ENCODE measurements at places on chromosomes 1 and 21.

- no peak for DNase-seq
Observed at GRCh38 chr21:45747802-45748445, 104.4 kb downstream of the PCBP3 start.

GRCh38 chr21:27796106-27796505, 829.2 kb upstream of the ADAMTS5 start:
- no peak for DNase-seq

GRCh38 chr1:95179205-95179986, 54.6 kb upstream of the RWDD3 start:
- no peak for DNase-seq

DNA sequence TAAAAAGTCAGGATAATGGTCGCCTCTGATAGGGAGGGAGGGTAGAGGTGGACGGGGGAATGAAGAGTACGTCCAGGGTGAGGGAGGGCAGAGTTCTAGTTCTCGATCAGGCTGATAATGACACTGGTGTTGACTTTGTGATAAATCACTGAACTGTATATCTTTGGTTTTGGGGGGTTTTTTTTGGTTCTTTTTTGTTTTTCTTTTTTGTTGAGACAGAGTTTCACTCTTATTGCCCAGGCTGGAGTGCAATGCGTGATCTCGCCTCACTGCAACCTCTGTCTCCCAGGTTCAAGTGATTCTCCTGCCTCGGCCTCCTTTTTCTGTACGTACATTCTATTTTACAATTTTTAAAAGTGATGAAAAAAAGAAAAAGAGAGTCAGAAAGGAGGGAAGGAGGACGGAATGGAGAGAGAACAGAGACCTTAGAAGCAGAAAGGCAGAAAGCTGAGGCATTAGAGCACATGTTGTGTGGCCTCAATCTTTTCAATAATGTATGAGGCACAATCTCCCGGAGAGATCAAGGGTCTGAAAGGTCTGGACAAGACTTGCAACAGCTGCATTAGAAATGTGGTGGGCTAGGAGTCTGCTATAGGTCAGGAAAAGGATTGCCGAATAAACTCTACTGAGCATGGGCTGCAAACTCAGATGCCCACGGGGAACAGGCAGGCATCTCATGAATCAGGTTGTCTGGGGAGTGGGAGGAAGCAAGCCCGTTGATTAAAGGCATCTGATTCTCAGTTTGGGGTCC, 174.8 kb downstream of the TOMM20 start:
- DNase-seq = no peak

DNA sequence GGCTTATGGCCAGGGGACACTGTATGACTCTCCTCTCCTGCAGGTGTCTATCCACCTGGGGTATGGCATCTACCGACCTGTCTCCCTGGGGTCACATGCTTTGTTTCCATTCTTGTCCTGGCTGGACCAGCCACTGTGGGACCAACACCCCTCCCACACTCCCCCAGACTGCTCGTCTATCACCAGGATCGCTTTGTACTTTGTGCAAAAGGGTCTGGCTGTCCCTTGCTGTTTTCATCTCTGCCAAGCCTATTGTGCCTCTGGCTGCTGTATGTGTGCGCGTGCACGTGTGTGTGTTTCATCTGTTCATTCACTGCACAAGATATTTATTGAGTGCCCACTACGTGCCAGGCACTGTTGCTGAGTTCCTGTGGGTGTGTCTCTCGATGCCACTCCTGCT, 25.5 kb downstream of the ETNK2 start:
- no peak for DNase-seq

GRCh38 chr21:39707316-39707715, 37.7 kb upstream of the IGSF5 start:
- DNase-seq = no peak

- DNase-seq = no peak
Observed at GRCh38 chr1:242689378-242689777, 164.9 kb upstream of the PLD5 start.

GRCh38 chr1:34360574-34360973, 183.9 kb downstream of the C1orf94 start:
- DNase-seq = no peak

- DNase-seq = no peak
Observed at GRCh38 chr1:116290085-116290705, 82.8 kb upstream of the ATP1A1 start.

GRCh38 chr1:93200086-93200620, 19.6 kb downstream of the CCDC18 start:
- DNase-seq = no peak

DNA sequence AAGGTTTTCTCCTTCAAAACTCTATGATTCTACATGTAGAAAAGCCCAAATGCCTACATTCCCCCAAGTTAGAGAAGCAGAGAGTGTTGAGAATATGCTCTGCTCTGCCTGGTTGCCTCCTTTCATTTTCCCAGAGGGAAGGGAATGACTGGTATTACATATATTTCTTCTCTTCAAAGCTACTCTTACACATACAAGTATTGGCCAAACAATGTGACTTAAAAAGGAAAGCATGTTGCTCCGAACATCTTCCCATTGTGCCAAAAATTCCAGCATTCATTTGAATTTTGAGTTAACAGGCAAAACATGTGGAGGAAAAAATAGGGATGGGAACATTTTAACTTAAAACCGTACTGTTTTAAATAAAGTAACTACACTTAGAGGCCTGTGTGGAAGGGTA, 125.2 kb downstream of the COQ8A start:
- no peak for DNase-seq

DNA sequence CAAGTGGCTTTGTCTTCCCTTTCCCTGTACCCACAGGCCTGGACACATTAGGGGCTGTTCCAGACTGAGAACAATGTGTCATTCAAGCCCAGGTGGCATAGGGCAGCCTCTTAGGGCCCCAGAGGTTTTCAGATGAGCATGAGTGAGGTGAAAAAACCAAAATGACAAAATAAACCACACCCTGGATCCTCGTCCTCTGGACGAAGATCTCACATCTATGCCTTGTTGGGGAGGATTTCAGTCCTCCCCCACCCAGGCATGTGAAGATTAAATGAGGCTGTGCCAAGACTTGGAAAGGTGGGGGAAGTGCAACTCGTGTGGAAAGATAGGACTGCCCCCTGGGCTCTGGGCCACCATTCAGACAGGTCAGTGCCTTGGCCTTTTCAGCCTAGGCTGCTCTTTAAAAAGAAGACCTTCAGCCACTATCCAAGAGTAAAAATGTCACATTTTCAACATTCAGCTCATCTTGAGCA, 32.8 kb upstream of the IL19 start:
- DNase-seq = no peak

DNA sequence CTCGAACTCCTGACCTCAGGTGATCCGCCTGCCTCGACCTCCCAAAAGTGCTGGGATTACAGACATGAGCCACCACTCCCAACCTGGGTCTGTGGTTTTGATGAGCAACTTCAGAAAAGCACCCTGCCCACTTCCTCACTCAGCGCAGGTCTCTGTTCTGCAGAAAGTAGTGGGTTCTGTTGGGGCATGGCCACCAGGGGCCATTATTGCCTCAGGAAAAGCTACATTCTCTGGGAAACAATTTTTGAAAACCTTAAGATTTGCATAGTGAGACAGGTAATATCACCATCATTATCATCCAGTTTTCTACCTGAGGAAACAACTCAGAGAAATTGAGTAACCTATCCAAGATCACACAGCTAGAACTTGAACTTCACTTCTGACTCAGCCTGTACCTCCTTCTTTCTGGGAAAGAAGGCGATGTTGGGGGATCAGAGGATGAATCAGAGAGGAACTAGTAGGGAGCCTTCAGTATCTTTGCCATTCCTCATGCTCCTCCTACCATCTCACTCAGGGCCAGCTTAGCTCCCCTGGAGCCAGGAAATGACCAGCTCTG, 7.1 kb upstream of the NES start:
- peak; percentile 32 for DNase-seq

GRCh38 chr1:93575621-93576284, 105.9 kb downstream of the BCAR3 start:
- no peak for DNase-seq

DNA sequence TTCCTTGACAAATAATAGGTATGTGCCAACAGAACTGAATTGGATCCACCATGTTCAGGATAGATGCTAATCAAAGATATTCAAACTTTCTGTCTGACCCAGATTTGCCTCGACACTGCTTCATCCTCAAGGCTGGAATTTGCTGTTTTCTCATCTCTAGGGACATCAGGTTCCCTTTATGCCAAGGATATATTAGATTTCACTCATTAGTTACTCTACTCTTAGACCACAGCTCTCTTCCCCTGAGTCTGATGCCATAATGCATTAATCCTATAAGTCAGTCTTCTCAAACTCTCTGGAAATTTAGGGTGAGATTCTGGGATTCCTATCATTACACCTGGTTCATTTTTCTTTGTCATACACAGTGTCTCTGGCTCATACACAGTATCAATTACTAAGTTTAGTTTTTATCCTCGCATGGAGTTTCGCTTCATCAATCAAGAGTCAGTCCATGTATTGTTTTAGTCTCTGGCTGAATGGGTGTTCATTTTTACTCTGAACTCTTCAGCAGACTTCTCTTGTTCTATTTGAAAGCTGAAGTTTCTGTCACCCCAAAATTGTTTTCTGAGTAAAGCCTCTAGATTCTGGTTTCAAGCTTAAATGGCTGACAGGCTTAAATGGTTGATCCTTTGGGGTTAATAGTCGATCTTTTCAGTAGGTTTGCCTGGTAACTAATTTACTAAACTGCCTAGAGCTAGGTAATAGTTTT, 9.3 kb upstream of the DCAF6 start:
- DNase-seq = no peak

DNA sequence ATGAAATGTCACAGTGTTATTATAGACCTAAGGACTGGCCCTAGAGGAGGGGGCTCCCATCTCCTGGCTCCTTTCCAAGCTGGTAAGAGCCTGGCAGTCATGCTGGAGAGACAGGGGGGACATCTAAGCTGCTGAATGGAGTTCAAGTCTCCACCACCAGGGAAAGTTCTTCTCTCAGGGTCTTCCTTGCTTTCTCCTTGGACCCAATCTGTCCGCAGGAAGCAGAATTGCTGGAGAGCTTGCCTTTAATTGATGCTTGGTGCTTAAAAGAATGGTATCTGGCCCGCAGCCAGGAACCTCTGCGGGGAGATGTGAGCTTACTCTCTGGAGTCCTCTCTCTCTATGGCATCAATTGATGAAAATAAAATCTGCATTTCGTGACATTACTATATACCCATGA, 25.1 kb downstream of the IRF2BP2 start:
- no peak for DNase-seq

DNA sequence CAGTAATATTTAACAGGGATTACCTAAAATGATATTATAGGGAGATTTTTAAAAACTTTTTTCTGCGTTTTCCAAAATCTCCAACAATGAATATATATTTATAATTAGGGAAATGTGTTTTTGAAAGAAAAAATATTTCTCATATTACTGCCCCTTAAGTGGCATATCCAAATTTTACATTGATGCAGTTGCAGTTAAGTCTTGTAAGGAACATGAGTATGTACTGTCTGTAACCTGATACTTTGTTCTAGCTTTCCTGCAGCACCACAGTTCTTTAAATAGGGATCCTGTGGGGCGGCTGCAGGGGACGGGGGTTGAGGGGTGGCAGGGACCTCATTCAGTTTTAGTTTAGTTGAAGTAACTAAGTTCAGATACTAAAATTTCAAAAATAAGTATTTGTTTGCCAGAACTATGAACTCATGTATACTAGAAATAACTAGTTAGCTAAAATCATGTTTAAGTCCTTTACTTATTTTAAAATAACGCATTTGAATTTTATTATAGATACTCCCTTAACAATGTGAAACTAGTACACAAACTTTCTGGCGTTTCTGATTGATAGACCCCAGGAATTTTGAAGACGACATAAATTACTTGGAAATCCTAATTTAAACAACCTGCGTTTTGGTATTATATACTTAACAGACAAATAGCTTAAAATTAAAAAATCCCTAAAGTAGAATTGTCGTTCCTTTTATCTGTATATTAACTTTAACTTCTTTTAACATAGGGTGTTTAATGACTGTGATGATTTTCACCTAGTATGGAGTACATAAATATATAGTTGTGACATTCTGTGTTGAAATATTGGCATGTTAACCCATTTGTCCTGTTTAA, 639 bp upstream of the DNAJB4 start:
- DNase-seq = peak; percentile 62

- DNase-seq = no peak
Observed at GRCh38 chr1:18373882-18374493, 106.7 kb upstream of the KLHDC7A start.

- peak; percentile 62 for DNase-seq
Observed at GRCh38 chr21:46424621-46425020, 34.1 kb upstream of the DIP2A start.

- DNase-seq = no peak
Observed at GRCh38 chr1:178271471-178271870, 177.6 kb downstream of the RASAL2 start.

DNA sequence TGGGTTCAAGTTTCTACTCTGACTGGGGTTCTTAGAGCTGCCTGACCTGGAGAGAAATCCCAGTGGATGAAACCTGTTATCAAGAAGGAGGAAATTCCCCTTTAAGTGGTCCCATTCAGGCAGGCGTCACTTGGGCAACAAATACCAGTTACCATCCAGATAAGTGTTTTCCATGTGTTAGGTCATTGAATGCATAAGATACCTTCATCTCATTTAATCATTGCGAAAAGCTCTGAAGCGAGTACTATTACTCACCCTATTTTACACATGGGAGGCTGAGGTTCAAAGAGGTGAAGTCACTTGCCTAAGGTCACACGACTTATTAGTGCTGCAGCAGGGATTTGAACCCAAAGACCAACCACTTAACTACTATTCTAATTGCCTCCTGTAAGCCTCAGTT, 45.5 kb upstream of the RPL11 start:
- DNase-seq = no peak

GRCh38 chr1:45879885-45880598, 76.6 kb downstream of the MAST2 start:
- DNase-seq = no peak

- peak; percentile 92 for DNase-seq
Observed at GRCh38 chr1:3900969-3901529, 977 bp upstream of the C1orf174 start.

DNA sequence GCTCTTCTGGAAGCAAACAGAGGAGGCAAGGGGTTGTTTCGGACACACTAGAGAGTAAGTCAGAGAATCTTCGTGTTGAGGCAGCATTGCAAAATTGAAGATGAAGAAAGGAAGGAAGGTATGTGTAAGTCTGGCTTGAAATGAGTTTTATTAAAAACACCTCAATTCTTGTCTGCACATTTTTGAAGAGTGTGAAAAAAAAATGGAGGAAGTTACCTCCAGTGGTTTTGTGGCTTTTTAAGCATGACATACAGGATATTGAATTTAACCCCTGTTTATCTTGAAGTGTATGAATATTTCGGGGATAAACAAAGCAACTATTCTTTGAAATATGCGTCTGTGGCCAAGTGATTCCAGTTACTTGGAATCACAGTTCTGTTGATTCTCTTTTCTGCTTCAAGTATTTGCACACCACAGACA, 203.2 kb upstream of the SGIP1 start:
- DNase-seq = peak; percentile 70

DNA sequence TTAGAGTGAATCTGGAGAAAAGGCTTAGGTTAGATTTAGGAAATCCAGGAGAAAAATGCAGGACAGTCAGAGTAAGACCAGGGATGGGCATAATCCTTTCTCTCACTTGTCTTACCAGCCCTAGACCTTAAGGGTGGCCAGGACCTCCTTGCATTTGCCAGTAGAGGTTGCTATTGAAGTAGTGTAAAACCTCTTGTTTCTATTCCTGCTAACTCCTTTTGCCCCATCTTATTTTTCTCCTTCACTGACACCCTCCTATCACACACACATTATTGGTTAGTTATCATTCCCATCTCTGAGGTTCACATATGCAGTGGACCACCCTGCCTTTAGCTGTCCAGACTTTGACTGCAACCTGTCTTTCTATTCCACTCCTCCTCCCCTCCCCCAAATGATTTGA, 75.0 kb upstream of the MACF1 start:
- no peak for DNase-seq

- peak; percentile 52 for DNase-seq
Observed at GRCh38 chr1:160400223-160400645, at the start of gene VANGL2. VANGL2 (plus strand) TSS chr1:160400564; CDS start chr1:160415838, 15,274 bp downstream.
